ENCODE measurements at places on chromosomes 13 and 19. TPM values are rescaled to one million over a fixed set of nuclear protein-coding genes. Genes with fewer than 3 reads are reported as not detected.

DNA sequence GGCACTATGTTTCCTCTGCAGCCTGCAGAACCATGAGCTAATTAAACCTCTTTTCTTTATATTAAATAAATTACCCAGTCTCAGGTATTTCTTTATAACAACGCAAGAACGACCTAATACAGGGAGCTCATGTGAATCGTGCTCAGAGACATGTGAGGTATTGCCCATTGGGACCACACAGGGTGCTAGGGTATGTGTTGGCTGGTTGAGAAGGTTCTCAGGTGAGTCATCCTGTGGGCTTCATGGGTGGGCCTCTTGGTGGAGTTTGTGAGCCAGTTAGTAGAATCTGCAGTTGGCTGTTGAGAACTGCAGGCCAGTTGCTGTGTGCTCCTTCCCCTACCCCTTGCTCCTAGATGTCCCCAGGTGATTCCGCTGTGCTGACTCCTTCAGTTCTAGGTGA is 163.0 kb downstream of the HS6ST3 start:
- no peak for DNase-seq

GRCh38 chr13:102227741-102228140 is 174.1 kb downstream of the FGF14 start:
- no peak for DNase-seq

GRCh38 chr19:38727868-38728660 is 16.2 kb downstream of the CAPN12 start:
- DNase-seq = no peak

Gene RUBCNL
- total RNA-seq = 1.2 TPM

Gene GAS6
- total RNA-seq = 374 TPM
